ENCODE measurements at places on chromosomes 7 and 10.

- DNase-seq = no peak
These were observed 235.0 kb downstream of the CCSER2 start for GRCh38 chr10:84563355-84563754.

- no peak for DNase-seq
These were observed 25.8 kb upstream of the ZNF488 start for GRCh38 chr10:47409866-47410256.

- DNase-seq = no peak
These were observed 107.5 kb upstream of the GPR26 start for GRCh38 chr10:123558651-123559050.

DNA sequence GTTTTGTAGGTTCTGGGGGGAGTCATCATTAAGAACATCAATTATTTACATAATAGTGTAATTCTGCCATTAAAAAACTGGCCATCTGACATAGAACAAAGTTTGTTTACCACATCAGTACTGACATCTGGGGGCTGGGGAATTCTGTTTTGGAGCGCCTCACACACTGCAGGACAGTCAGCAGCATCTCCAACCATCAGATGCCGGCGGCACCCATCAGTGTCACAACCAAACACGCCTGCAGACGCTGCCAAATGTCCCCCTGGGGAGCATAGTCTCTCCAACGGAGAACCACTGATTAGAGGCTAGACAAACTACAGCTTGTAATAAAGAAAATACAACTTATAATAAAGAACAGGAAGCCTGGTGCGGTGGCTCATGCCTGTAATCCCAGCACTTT, 26.0 kb downstream of the GNA12 start:
- no peak for DNase-seq

GRCh38 chr7:17940951-17941431, 697 bp upstream of the SNX13 start:
- DNase-seq = no peak

DNA sequence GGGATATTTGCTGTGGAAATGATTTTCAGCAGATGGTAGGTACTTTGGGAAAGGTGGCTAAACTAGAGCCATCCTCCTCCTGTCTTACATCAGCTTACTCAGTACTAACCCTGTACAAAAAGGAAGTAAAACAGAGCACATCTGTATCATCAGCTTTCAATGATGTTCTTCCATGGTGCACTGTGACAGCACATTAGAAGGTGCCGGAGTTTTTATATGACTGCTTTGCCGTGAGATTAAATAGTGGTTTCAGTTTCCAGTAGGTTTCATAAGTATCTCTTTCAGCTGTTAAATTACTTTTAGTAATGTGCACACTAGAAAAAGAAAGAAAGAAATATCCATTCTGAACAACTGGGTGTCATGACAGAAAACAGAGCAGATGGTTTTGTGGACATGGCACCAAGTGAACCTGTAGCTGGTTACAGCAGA, 86.5 kb downstream of the ARID5B start:
- DNase-seq = no peak

- no peak for DNase-seq
These were observed 64.3 kb downstream of the AP3M1 start for GRCh38 chr10:74086317-74086716.

DNA sequence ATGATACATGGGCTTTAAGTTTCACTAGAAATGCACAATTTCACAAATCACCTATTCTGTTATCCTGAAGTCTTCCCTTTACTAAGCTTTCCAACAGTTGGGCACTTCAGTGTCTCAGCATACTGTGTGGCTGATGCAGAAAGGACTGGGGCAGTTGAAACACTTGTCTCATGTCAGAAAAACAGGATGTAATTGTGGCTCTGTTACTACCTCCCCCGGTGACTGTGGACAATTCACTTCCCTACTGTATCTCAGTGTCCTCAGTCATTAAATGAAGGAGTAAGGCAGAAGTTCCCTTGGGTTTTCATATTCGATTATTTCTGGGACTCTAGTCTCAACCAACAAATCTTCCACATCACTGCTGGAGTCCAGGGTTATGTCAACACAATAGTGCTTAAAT, 17.9 kb downstream of the ANKRD22 start:
- no peak for DNase-seq

DNA sequence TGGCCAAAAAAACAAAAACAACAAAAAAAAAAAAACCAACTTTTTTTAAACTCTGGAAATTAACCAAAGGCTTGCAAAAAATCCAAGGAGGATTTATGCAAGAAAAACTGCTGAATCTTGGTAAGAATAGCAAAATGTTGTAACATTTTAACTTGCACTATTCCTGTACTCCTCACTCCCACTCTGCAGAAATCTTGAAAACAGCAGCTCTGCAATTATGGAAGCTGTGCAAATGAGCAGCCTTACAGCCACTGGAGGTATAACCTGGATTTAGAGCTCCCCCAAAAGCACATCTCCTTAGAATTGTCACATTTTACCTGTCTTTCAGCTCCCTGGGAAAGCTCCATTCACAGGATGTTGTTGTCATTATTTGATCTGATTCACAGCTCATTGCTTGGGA, 41.8 kb upstream of the LRGUK start:
- DNase-seq = no peak

GRCh38 chr7:81221527-81222217, 302.8 kb upstream of the SEMA3C start:
- no peak for DNase-seq

DNA sequence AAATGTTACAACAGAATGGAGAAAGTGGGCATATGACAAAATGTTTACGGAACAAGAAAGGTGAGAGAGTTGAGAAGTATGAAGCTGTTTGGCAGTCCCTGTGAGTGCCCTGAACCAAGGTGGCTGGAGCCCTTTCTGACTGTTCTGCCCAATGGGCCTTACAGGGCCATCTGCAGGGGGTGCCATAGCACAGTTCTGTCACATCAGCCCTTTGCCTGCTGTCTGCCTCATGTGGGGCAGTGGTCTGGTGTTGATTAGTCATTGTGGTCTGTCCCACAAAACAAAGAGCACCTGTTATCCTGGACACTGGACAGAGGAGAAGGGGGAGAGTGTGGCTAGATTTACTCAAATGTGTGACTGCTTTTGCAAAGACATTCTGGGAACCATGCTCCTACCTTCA, 51.5 kb upstream of the OSBPL3 start:
- no peak for DNase-seq

- DNase-seq = no peak
These were observed 12.0 kb downstream of the MTG1 start for GRCh38 chr10:133405844-133406527.

DNA sequence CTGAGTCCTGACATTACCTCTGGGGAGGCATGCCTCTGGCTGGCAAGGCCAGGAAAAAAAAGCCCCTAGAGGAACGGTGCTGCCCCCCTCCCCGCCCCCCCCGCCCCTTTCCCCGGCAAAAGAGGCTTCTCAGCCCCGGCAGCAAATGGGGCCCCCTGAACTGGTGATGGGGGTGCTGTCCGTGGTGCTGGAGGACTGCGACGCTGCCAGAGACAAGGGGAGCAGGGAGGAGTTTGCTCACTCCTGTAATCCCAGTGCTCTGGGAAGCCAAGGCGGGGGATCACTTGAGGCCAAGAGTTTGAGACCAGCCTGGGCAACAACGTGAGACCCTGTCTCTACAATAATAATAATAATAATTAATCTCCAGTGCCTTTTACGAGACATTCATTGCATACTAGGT, 23.7 kb downstream of the SRRM3 start:
- no peak for DNase-seq

DNA sequence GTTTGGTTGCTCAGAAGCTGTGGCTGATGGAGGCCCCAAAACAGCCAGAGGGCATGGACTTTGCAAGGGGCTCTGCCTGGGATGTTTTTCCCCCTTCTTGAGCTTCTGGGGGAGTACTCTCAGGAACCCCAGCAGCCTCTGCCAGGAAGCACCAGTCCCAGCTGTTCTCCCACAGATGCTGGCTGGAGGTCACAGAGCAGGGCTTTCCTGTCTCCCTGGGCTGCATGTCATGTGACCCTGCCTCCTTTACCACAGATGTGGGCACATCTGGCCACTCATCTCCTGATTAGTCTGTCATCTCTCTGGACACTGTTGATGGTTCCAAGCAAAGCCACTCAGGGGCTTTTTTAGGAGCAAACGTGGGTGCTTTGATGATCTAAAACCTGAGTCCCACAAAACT, 136.7 kb downstream of the NEURL1 start:
- DNase-seq = no peak

DNA sequence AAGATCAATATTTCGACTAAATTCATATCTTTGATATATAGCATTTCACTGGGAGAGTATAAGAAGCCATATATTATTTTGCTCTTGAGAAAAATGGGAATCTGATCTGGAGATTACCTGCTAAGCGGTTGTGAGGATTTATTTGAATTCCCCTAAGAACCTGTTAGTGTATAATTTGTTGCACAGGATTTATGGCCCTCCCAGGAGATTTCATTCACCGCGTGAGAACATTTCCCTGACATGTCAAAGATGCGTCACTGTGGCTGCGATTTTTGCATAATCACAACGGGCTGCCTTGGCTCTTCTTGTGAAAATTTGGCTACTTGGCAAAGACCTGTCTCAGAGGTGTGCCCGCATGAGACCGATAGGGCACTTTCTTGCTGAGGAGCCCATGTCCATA, 184.7 kb upstream of the PFKP start:
- no peak for DNase-seq

DNA sequence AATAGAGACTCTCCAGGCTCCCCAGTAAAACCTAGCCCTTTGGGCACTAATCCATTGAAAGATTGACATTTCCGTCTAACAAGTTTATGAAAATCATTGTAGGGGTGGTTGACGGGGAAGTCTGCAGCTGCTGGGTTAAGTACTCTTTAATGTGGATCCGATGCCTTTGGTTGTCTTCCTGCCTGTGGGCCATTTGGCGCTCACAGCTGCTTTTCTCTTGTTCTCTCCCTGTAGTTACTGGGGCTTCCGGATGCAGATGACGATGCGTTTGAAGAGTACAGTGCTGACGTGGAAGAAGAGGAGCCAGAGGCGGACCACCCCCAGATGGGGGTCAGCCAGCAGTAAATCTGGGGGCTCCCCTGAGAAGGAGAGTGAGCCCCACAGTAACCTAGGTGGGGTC, 22.4 kb downstream of the MTURN start:
- DNase-seq = peak; percentile 96

DNA sequence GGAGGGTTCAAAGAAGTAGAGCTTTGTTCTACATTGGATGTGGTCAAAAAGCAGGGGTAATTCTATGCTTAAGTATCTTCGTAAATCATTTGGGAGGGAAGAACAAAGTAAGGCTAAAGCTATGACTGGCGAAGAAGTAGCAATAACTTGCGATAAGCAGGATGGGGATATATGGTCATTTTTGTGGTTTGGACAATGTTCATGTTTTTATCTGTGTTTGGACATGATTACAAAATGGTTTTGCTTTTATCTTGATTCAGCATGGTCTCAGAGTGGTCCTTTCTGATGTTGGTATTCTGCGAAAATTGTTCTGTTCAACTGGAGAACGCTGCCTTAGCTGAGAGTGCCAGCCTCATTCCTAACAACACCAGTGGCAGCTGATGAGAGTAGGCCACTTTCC, 208.8 kb downstream of the SEMA3A start:
- no peak for DNase-seq

DNA sequence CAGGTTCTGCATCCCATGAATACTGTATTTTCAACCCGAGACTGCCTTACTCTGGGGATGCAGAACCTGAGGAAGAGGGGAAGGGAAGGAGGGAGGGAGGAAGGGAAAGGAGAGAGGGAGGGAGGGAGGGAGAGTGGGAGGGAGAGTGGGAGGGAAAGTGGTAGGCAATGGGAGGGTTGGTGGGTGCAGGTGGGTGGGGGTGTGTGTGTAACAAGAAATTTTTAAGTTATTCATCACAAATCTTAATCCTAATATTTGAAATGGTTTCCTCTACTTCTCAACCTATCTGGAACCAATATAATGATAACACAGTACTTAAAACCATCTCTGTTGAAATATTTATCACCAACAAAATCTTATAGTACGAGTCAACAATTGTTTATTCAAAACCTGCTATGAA, 68.0 kb downstream of the PDSS1 start:
- DNase-seq = no peak

- no peak for DNase-seq
These were observed 11.8 kb downstream of the BZW2 start for GRCh38 chr7:16657656-16658279.

- DNase-seq = no peak
These were observed 5.0 kb downstream of the TRIM24 start for GRCh38 chr7:138465046-138465445.

DNA sequence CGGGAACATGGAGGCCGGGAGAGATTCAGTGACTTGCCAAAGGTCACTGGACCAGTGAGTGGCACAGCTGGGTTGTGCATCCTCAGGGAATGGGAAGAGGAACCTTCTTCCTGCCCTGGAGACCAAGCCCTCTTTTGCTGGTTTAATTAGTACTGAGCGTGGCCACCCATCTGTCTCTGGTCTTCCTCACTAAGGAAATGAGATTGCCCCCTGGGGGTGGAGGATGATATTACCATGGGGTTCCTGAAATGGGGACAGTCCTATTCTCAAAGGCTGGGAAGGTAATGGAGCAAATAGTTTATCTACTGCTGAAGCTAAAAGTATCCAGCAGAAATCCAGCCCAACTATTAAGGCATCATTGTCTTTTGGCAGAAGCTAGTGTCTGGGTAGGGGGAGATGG, 98.6 kb upstream of the FGFR2 start:
- DNase-seq = peak; percentile 26

GRCh38 chr7:43592326-43592725, 9.4 kb downstream of the STK17A start:
- DNase-seq = no peak

DNA sequence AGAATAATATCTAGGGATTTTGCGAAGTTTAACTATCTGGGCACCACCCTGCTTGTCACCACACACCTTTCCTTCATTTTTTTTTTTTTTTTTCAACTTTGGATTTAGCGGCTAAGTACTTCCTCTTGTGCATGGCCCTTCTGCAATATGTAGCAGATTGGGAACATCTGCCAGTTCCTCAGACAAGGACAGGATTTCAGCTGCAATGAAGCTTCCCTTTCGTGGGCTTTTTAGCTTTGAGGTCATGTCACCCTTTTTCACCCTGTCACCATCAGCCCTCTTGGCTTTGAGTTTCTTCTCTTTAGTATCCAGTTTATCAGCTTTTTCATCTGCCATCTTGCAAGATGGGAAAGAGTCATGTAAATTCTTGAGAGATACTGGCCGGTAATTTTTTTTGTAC, 81.6 kb upstream of the ETV1 start:
- DNase-seq = no peak

DNA sequence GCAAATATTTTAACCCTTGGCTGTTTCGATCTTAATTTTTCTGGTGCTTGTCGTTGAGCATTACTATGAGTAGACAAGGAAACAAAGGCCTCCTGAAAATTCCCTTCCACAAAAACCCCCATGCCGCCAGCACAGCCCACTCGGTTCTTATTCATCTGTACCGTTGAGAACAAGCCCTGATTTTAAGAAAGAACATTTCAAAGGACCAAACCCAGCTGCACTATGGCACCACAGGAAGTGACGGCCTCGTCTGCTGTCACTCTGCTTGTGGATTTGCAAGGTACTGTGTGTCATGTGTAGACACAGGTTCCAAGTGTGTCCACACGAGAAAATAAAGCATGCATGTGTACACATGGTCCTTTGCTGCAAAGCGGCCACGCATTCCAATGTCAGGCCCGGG, 285.2 kb downstream of the DNAJB6 start:
- DNase-seq = peak; percentile 38
